ENCODE measurements at places on chromosomes 2 and 18. TPM values are rescaled to one million over a fixed set of nuclear protein-coding genes. Genes with fewer than 3 reads are reported as not detected.

DNA sequence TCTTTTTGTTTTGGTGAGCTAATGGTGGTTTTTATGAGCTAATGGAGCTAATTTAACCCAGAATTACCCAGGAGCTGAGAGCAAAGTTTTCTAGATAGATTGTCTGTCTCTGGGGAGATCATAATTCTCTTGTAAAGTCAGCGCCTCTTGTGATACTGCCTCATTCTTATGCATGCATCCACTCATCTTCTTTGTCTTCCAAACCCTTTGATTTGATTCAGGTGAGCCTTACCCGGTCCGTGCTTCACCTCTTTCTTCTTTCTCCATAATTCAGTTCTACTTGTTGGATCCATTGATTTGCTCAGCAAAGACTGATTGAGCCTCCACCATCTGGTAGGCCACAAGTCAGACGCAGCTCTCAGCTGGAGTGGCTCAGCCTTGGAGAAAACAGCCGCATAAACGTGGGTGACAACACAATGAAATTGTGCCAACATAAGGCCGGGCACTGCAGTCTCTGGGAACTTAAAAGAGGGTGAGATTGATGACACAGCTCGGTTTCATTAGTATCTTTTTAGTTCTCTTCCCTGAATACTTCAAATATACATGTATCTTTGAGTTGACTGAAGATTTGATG lies 158.5 kb upstream of the SH3BP4 start:
- no peak overlapping the region for H3K27ac ChIP-seq
- no peak for DNase-seq
- H3K4me1 ChIP-seq, result no peaks in the 10 kb centered on the region
- no peaks in the 10 kb centered on the region for H3K36me3 ChIP-seq

GRCh38 chr2:9984871-9985480 lies 33.5 kb downstream of the GRHL1 start:
- no peak overlapping the region for H3K4me3 ChIP-seq
- H3K36me3 ChIP-seq, result no peaks in the 10 kb centered on the region
- no peak for DNase-seq
- H3K27ac ChIP-seq, result no peak overlapping the region

Gene RNU2-63P
- total RNA-seq, result not detected

Gene TMEM178A
- 0.38 TPM for total RNA-seq

- H3K27ac ChIP-seq, result no peak overlapping the region
- H3K36me3 ChIP-seq, result no peaks in the 10 kb centered on the region
- H3K4me1 ChIP-seq, result no peaks in the 10 kb centered on the region
- no peak for DNase-seq
- no peak overlapping the region for H3K4me3 ChIP-seq
- H3K27me3 ChIP-seq, result no peaks in the 10 kb centered on the region
These were observed 230.0 kb upstream of the PARD3B start for GRCh38 chr2:204315236-204315662.

DNA sequence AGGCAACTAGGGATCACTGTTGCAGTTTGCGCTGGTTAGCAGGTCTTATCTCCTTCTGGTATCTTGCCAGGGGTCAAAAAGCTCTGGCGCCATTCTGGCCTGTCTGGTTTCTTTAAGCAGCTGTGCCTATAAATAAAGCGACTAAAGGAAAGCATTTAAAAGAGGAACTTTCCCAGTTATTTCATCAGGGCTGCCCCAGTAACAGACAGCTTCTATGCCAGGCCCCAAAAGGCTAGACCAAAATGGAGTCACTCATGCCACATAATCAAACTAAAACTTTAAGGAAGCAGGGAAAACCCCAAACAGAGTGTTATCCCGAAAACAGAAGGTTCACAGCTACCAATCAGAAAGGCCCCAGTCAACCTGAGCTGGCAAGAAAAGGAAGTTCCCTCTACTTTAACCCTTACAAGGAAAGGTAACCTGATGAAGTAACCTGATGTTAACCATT lies 41.2 kb upstream of the HNRNPA3 start:
- no peak overlapping the region for H3K27ac ChIP-seq
- H3K36me3 ChIP-seq, result no peaks in the 10 kb centered on the region
- no peaks in the 10 kb centered on the region for H3K27me3 ChIP-seq
- DNase-seq, result peak; percentile 26
- H3K4me1 ChIP-seq, result peaks cover 6% of the 10 kb centered on the region
- no peak overlapping the region for H3K4me3 ChIP-seq

- H3K4me3 ChIP-seq, result no peak overlapping the region
- no peak overlapping the region for H3K27ac ChIP-seq
- H3K27me3 ChIP-seq, result no peaks in the 10 kb centered on the region
- DNase-seq, result peak; percentile 73
These were observed 447.5 kb upstream of the FSIP2 start for GRCh38 chr2:185291035-185291647.

Gene DNER
- 0.70 TPM for total RNA-seq

DNA sequence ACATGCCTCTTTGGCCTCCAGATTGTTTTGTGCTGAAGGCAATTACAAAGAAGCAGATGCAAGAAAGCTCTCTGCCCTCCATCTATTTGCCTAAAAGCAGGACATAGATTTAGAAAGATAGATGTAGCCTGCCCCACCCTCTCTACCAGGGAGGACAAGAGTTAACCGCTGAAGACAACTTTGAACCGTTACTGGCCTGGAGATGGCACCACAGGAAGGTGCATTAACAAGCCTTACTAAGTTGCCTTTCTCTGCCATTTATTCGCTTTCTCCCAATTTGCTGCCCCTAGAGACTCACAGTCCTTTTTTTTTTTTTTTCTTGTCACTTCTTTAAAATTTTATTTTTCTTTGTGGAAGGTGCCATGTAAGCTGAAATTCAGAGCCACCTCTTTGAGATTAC lies 28.8 kb upstream of the RMDN2 start:
- H3K4me3 ChIP-seq, result no peak overlapping the region
- H3K36me3 ChIP-seq, result no peaks in the 10 kb centered on the region
- no peaks in the 10 kb centered on the region for H3K27me3 ChIP-seq
- H3K27ac ChIP-seq, result no peak overlapping the region
- H3K4me1 ChIP-seq, result no peaks in the 10 kb centered on the region
- no peak for DNase-seq

Gene FRZB
- 0.44 TPM for total RNA-seq

DNA sequence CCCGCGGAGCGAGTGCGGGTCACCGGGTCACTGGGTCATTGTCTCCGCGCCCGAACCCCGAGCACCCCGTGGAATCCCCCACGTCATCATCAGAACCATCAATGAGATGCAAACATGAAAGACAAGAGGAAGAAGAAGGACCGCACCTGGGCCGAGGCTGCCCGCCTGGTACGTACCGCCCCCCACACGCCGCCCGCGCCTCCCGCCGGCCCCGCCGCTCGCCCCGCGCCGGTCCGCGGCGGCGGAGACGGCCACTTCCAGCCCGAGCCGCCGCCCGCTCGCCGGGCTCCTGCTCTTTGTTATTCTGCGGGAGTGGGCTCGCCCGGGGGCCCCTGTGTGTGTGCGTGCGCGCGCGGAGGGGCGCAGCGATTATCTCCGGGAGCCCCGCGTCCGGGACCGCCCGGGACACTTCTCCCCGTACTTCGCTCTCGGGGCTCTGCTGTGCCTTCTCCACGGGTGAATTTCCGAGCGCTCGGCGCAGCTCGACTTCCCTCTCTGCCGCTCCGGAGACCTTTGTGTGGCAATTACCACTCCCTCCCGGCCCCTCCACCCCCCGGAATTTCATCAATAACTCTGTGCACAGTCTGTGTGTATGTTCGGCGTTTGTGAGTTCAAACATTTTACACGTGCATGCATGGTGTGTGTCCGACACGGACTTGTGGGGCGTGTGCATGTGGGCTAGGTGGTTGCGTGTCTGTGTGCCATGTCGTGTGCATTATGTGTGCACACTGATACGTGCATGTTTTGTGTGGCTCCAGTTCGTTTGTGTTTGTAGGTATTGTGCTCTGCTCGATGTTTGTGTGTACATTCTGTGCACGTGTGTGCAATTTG lies 714 bp downstream of the ASXL3 start:
- no peaks in the 10 kb centered on the region for H3K36me3 ChIP-seq
- H3K4me3 ChIP-seq, result peak overlapping the region; percentile 55
- peak overlapping the region; percentile 75 for H3K27ac ChIP-seq
- peaks cover 11% of the 10 kb centered on the region for H3K4me1 ChIP-seq
- DNase-seq, result peak; percentile 11
- no peaks in the 10 kb centered on the region for H3K27me3 ChIP-seq

- H3K36me3 ChIP-seq, result peaks cover 7% of the 10 kb centered on the region
- no peaks in the 10 kb centered on the region for H3K27me3 ChIP-seq
- no peak overlapping the region for H3K27ac ChIP-seq
- no peak overlapping the region for H3K4me3 ChIP-seq
- no peak for DNase-seq
These were observed 190.2 kb downstream of the EIPR1 start for GRCh38 chr2:3187467-3187866.

Gene LHCGR
- total RNA-seq, result not detected

DNA sequence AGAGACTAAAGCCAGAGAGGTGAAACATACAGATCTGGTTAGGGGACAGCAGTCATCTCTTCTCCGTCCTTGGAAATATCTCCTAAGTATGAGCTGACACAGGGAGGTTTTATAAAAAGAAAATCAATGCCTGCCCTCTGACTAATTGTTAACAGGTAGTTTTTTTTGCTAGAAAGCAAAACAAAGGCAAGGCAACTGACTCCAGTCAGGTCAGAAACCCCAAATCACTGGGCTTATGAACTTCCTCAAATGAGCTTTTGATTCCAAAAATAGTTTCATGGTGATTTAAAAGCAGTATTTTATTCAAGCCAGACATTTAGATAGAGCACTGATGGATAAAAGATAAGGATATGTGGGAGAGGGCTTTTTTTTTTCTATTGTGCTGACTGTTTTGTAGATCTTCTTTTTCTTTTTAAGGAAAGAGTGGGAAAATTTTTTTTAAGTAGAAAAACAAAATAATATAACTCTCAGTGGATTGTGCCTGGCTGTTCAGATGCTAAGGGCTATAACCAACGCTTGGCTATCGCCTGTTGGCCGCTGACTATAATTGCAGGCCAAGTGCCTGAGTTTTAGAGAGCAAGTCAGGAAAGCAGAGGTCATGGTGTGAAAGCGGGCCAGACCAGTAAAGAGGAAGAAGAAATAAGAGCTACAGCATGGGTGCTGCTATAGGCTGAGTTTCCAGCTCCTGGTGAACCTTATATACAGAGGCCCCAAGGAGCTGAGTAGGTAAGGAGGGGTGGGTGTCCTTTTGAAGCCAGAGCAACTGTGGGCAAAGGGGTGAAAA lies 44.9 kb downstream of the MRPL35 start:
- no peak overlapping the region for H3K4me3 ChIP-seq
- H3K27me3 ChIP-seq, result no peaks in the 10 kb centered on the region
- no peak overlapping the region for H3K27ac ChIP-seq
- DNase-seq, result no peak
- no peaks in the 10 kb centered on the region for H3K36me3 ChIP-seq
- no peaks in the 10 kb centered on the region for H3K4me1 ChIP-seq

DNA sequence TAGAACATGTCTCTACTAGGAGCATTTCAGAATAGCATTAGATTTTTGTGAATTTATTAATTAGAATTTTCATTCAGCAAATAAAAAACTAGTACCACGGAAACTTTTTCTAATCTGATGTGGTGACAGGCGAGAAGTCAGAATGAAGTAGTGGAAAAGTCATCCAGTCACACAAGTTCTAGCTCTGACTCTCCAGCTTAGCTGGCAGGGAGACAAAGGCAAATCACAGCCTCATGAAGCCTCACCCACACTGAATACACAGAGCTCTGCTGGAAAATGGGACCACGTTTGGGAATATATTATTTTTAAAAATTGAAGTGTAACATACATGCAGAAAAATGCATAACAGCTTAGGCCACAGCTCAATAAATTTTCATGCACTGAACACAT lies 86.1 kb downstream of the L3MBTL4 start:
- DNase-seq, result no peak
- H3K27ac ChIP-seq, result no peak overlapping the region
- no peaks in the 10 kb centered on the region for H3K36me3 ChIP-seq
- no peaks in the 10 kb centered on the region for H3K27me3 ChIP-seq
- peaks cover 4% of the 10 kb centered on the region for H3K4me1 ChIP-seq
- no peak overlapping the region for H3K4me3 ChIP-seq

GRCh38 chr2:42828487-42829425 lies 36.4 kb upstream of the HAAO start:
- no peak overlapping the region for H3K27ac ChIP-seq
- peak; percentile 38 for DNase-seq
- H3K27me3 ChIP-seq, result no peaks in the 10 kb centered on the region
- H3K36me3 ChIP-seq, result no peaks in the 10 kb centered on the region

DNA sequence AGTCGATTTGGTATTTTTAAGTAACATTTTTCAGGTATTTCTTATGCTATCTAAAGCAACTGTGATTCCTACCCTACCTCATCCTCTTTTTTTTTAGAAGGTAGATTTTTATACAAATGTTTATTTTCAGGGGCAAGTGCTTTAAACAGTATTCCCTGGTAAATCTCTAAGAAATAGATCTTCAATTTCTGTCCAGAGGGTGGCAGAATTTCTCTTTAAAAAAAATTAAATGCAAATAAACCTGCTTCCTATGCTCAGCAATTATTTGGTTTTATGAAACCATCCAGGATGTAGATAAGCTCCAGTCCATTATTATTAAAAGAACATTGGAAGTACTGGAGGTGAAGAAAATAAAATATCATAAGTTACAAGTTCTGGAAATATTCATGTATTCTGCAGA lies 191.9 kb downstream of the MYO3B start:
- no peak for DNase-seq
- no peak overlapping the region for H3K27ac ChIP-seq
- peaks cover 6% of the 10 kb centered on the region for H3K27me3 ChIP-seq
- H3K36me3 ChIP-seq, result no peaks in the 10 kb centered on the region
- no peaks in the 10 kb centered on the region for H3K4me1 ChIP-seq
- H3K4me3 ChIP-seq, result no peak overlapping the region

Gene KRTCAP3
- total RNA-seq, result 28.3 TPM

Gene DNAH6
- total RNA-seq, result 0.54 TPM

DNA sequence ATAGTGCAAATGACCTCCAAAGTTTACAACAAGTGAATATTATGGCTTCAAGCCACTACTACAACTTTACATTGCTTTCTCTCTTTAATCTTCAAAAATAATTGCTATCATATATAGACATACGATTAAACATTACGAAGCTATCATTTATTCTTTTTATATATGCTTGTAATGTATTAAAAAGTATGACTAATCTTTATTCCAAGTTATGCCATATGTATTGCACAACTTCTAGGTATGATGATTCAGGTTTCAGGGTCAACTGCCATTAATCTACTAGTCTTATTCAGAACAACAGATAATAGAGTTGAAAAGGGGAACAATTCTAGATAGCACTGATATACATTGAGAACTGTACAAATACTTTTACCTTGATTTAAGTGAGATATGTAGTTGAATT lies 506.2 kb upstream of the TMEFF2 start:
- no peaks in the 10 kb centered on the region for H3K4me1 ChIP-seq
- H3K27me3 ChIP-seq, result no peaks in the 10 kb centered on the region
- H3K36me3 ChIP-seq, result no peaks in the 10 kb centered on the region
- DNase-seq, result no peak
- H3K27ac ChIP-seq, result no peak overlapping the region

Gene ACMSD
- 0.24 TPM for total RNA-seq

Gene RAB17
- total RNA-seq, result 31.9 TPM

Gene PRSS56
- not detected for total RNA-seq

GRCh38 chr2:205767617-205768016 lies 85.3 kb downstream of the NRP2 start:
- no peak for DNase-seq
- H3K27me3 ChIP-seq, result no peaks in the 10 kb centered on the region
- no peaks in the 10 kb centered on the region for H3K36me3 ChIP-seq

Gene HOXD13
- total RNA-seq, result not detected

All from pancreas (tissue), 10 donors.